ENCODE measurements at places on chromosomes 6 and 20.

DNA sequence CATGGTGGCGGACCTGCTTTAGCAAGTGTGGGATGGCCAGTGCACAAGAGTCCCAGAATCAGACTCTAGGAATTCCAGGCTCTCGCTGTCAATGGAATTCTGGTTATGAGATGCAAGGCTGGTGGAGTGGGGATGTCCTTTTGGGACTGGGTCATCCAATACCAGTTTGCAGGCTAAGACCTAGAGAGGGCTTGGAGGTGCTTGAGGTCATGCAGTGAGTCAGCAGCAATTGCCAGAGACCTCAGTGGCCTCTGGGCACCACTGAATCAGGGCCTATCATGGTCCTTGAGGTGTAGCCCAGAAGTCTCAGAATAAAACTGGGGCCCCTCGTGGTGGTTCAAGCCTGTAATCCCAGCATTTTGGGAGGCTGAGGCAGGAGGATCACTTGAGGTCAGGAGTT, 1.4 kb upstream of the SCRT2 start:
- DNase-seq, result no peak

GRCh38 chr6:37106982-37107491, 62.9 kb upstream of the PIM1 start:
- no peak for DNase-seq

GRCh38 chr6:145841668-145842067, 27.1 kb upstream of the FBXO30 start:
- no peak for DNase-seq

GRCh38 chr6:156808287-156808686, 31.1 kb downstream of the ARID1B start:
- DNase-seq, result peak; percentile 75

- no peak for DNase-seq
Measured at GRCh38 chr6:168417191-168417590, 23.8 kb upstream of the SMOC2 start.

GRCh38 chr6:137452333-137452894, 41.8 kb downstream of the OLIG3 start:
- no peak for DNase-seq

DNA sequence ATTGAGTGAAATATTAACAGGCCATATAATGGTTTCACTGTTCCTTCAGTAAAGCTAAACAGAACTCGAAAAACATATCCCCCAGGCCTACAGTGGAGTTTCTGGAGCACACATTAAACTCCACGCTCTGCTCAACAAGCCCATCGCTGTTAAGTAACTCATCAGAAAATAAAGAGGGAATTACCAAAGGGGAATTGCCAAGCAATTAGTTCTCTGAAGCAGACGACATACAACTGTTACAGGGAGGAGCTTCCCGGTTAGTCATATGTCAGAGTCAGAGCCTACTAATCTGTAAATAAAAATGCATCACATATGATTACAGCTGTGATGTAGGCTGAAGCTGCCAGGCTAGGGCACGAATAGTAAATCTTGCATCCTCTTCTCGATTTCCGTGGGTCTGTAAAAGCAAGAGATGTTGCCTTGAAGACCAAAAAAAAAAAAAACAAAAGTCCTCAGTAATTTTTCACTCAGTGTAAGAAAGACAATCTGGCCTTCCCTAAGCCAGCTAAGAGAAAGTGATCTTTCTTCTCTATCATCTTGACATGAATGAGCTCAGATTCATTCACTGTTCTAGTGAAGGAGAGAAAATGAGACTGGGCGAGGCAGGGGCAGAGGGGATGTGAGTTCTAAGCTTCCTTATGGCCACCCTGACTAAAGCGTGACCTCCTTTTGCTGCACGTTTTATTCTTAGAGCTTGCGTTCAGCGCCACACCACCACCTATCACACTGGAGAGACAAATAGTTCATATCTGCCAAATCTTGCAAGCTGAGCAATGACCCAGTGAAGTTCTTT, 13.8 kb downstream of the ATXN1 start:
- no peak for DNase-seq

- DNase-seq, result peak; percentile 47
Measured at GRCh38 chr20:47576516-47577033, 74.9 kb downstream of the NCOA3 start.

DNA sequence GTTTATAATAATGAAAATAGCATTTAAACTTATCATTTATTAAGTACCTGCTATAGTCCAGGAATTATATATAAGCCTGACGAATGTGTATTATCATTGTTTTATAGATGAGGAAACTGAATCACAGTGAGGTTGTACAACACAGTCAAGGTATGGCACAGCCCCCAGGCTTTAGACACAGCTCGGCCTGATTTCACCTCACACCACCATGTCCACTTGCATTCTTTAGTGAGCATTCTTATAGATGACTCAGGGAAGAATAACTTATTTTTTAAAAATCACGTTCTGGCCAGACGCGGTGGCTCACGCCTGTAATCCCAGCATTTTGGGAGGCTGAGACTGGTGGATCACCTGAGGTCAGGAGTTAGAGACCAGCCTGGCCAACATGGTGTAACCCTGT, 289.0 kb downstream of the SYNE1 start:
- no peak for DNase-seq

DNA sequence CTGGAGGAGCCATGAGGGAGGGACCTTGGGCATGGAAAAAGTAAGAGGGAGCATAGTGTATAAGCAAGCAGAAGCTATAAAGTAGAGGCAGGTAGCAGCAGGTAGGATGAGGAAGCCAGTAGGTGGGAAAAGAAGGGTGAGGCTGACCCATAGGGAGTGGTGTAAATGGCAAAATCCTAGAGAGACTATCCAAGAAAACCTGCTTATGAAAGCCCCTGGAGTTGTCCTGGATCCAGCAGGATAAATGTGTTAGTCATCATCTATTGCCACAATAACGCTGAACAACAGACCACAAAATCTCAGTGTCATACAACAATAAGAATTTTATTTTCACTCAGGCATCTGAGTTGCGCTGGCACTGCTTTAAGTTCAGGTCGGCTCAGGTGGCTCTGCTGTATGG, 30.2 kb downstream of the CHD6 start:
- DNase-seq, result no peak

GRCh38 chr20:47043086-47043485, 148.4 kb downstream of the EYA2 start:
- no peak for DNase-seq

- DNase-seq, result no peak
Measured at GRCh38 chr6:71967436-71967835, 81.1 kb downstream of the RIMS1 start.

DNA sequence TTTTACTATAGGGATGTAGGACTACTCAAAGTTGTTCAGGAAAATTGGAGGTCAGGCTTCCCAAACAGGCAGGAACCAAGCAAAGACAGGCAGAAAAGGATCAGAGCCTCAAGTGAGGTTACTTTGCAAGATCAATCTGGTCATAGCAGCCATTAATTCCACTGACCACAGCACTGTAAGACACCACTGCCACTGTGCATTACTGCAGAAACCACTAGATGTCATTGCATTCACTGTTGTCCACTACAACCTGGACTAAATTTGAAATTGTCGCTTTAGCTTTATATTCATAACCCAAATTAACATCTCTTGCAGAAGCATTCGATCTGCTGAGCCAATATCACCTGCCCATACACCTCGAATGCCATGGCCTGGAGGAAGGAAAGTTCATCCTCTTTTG, 126.9 kb upstream of the UFL1 start:
- DNase-seq, result peak; percentile 49

DNA sequence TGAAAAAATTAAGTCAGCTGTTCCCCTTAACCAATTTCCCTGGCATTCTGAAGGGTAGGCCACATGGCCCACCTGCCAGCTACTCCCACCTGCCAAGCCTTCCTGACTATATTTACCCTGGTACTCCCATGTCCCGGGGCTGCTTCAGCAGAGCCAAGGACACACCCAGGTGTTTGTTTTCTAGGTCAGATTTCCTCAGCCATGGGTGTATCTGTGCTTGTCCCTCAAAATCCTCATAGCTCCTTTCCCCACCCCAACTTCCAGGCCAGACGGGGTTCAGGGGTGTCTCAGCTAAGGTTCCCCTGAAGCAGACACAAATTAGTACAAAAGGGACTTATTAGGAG, 139.4 kb upstream of the CDYL start:
- DNase-seq, result no peak

DNA sequence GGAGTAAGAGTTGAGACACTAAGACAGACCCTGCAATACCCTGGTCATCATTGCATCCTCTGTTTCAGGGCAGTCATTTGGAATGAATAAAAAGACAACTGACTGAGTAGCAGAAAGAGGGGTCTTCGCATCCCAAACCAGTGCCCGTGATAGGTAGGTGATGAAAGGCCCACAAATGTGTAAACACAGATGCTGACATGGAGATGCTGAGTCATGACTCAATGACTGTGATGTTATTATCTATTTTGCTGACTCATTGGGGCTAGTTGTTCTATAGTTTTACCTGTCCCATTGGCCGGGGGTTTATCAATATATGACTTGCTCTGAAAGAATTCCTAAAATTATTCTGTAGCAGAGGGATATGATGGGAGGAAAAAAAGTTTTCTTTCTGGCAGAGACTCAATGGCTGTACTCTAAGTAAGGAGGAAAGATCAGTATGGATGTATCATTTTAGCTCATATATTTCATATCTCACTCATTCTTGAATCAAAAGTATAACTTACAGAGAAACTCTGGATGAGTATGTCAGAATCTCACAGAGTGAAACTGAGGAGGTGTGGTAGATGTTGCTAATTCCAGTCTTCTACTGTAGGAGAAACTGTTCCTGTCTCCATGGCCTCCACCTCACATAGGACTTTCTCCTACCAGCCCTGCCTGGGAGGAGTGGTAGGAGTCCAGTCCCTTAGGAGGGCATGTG, 119.9 kb upstream of the PREP start:
- no peak for DNase-seq

DNA sequence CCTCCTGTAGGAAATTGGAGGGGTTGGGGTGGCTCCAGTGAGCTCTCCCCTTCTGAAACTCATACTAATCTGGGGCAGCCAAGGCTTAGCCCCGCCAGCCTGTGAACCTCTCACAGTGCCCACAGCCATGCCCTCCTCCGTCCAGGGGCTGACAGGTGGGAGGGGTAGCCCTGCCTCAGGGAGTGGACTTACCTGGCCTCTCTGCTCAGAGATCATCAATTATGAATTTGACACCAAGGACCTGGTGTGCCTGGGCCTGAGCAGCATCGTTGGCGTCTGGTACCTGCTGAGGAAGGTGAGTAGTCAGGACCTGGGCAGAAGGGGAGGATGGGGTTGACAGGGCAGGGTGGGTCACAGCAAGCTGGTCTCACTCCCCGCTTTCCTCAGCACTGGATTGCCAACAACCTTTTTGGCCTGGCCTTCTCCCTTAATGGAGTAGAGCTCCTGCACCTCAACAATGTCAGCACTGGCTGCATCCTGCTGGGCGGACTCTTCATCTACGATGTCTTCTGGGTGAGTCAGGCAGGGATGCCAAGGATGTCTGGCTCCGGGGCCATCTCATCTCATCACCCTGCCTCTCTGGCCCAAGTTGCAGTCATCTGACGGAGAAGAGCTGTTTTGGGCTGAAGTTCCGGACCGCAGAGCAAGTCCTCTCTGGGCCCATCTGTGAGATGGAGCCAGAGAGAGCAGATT, 34.7 kb downstream of the HM13 start:
- no peak for DNase-seq

- DNase-seq, result no peak
Measured at GRCh38 chr6:100461278-100461916, 3.3 kb downstream of the SIM1 start.

DNA sequence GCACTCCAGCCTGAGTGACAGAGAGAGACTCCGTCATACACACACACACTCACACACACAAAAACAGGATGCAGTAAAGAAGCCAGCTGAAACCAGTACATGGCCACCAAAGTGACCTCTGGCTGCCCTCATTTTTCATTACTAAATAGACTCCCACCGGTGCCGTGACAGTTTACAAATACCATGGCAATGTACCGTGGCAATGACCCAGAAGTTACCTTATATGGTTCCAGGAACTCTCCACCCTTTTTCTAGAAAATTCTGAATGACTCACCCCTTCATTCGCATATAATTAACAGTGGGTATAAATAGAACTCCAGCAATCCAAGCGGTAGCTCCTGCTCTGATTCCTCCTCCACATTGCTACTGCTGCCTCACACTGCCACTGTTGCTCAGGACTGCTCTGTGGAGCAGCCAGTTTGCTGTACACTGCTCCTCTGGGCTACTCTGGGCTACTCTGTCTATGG, 57.7 kb downstream of the SNX5 start:
- DNase-seq, result no peak

DNA sequence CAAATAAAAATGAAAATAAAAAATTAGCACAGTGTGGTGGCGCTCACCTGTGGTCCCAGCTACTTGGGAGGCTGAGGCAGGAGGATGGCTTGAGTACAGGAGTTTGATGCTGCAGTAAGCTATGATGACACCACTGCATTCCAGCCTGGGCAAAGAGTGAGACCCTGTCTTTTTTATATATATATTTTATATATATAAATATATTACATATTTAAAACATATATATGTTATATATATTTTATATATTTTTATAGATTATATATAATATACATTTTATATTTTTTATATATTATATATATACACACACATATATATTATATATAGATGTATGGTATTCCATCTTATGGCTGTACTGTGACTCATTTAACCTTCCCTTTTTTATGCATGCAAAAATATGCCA, 87.6 kb upstream of the PMEPA1 start:
- DNase-seq, result no peak

- DNase-seq, result no peak
Measured at GRCh38 chr20:20369250-20370093, 1.6 kb downstream of the INSM1 start.

- no peak for DNase-seq
Measured at GRCh38 chr6:158762787-158763433, 56.3 kb downstream of the EZR start.

- no peak for DNase-seq
Measured at GRCh38 chr6:35218021-35218420, 4.3 kb downstream of the SCUBE3 start.

- DNase-seq, result peak; percentile 64
Measured at GRCh38 chr20:1225783-1226654, at the start of gene RAD21L1. TSS of gene RAD21L1 (plus strand) at chr20:1226044. CDS start at chr20:1228454, 2,410 bp downstream.

Measured in midbrain (tissue), 1 donor.